Mesenteric fat pad (tissue), 1 donor: ENCODE measurements at places on chromosomes 6 and 20. TPM values are rescaled to one million over a fixed set of nuclear protein-coding genes. Genes with fewer than 3 reads are reported as not detected.

DNA sequence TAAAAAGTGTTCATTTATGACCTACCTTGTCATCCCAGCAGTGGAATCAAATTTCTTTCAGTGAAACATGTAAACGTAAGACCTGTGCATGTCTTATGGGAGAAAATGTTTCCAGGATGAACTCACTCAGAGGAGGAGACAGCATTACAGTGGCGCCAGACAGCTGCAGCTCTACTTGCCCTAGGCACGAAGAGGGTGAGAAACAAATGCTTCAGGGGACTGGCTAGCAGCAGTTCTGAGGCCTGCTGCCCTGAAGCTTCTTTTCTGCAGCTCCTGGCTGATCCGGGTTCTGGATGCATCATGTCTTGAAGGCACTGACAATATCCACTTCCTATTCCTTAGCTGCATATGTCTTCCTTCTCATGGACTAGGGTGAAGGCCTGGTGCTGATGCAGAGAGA lies 120.2 kb downstream of the QRSL1 start:
- no peak for DNase-seq

The B3GALT4 gene
- 10.7 TPM for total RNA-seq

The CPXM1 gene
- total RNA-seq: 57.7 TPM

DNA sequence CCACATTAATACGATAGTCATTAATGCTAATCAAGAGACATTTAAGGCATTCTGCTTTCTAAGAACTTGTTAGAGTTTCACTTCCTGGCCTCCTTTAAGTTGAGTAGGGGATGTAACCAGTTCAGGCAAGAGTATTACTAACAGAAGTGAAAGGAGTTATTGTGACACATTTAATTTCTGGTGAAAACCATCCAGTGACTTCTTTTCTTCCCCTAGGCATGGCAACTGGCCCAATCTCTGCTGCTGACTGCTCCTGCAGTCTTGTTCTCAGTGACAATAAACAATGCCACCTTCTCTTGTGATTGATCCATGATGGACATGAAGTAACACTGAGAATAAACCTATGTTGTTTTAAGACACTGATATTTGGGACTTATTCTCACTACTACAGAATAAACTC lies 130.9 kb upstream of the DEFB112 start:
- DNase-seq: no peak

GRCh38 chr6:100881707-100882040 lies 545 bp upstream of the ASCC3 start:
- no peak for DNase-seq

DNA sequence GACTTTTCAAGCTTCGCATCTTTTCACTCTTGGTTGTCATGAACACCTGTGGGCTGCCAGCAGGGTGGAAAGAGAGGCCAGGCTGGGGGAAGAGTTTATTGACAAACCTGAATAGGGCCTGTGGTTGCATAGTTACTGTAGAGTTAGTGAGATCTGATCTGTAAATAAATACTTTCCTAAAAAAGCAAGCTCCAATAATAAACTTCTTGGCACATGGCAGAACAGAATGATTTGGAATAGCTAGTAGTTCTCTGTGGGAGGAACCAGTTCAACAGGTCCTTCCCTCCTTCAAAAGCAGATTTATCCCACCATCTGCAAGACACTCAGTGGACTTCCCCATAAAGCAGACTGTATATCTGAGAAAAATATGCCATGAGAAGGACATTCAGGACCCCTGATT lies 445.0 kb downstream of the HACE1 start:
- DNase-seq: no peak

The PROKR2 gene
- not detected for total RNA-seq

DNA sequence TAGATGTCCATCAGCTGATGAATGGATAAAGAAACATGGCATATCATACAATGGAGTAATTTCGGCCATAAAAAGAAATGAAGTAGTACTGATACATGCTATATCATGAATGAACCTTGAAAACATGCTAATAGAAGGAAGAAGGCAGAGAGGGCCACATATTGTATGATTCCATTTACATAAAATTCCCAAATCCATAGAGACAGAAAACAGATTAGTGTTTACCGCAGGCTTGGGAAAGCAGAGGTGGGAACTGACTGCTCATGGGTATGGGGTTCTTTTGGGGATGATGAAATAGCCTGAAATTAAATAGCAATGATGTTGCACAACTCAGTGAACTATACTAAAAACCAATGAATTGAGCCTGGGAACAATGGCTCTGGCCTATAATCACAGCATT lies 58.3 kb downstream of the SERAC1 start:
- DNase-seq: no peak

GRCh38 chr6:25971187-25971821 lies 8.7 kb downstream of the TRIM38 start:
- no peak for DNase-seq

DNA sequence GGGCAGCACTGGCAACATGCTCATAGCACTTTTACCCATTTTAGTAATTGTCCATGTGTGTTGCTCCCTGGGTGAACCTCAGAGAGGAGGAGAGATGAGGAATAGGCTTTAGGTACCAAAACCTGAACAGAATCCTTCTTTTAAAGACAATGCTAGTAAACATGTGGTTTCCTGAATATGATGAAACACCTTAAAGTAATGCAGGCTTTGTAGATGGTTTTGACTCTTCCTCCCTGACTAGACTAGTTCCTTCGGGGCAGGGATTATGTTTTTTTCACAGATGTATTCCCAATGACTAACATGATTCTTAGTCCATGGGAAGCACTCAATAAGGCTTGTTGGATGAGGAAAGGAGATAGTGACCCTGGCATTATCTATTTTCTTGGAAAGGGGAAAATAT lies 367.6 kb upstream of the JAG1 start:
- DNase-seq: no peak

The NKAPL gene
- total RNA-seq: 3.1 TPM
